Activated naive CD8-positive, alpha-beta T cell treated with anti-CD3 and anti-CD28 coated beads for 36 hours (primary cell): ENCODE measurements at places on chromosomes 5 and 9. TPM values are rescaled to one million over a fixed set of nuclear protein-coding genes. Genes with fewer than 3 reads are reported as not detected.

DNA sequence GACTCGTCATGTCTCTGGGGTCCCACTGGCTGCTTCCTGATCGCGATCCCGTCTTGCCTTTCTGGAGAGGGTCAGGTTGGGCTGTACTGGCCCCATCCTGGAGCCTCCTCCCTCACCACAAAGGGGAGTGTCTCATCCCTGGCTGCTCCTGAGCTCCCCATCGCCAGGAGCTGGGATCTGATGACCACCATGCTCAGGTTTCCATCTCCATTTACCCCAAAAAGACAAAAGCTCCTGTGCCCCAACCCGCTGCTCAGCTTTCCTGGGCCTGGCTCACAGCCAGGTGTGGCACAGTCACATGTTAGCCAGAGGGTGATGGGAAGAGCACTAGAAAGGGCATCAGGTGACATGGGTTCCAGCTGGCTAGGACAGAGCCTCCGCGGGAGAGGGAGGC, 47.3 kb upstream of the CDKN2AIPNL start:
- DNase-seq, result no peak

DNA sequence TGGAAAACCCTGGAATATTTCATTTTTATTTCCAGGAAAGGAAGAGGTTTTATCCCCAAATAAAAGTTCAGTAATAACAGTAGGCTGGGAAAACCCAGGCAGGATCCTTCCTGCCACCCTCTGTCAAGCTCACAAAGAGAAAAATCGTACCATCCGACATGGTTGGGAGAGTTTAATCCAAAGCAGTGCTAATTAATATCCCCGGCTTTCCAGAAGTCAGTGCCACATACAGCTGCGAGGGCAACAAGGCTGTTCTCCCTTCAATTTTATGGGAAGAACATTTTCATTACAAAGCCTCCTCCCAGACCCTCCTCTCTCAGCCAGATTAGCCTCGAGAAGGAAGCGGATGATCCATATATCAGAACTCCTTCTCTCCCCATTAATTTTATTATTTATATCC, 95.5 kb downstream of the PAX5 start:
- no peak for DNase-seq

DNA sequence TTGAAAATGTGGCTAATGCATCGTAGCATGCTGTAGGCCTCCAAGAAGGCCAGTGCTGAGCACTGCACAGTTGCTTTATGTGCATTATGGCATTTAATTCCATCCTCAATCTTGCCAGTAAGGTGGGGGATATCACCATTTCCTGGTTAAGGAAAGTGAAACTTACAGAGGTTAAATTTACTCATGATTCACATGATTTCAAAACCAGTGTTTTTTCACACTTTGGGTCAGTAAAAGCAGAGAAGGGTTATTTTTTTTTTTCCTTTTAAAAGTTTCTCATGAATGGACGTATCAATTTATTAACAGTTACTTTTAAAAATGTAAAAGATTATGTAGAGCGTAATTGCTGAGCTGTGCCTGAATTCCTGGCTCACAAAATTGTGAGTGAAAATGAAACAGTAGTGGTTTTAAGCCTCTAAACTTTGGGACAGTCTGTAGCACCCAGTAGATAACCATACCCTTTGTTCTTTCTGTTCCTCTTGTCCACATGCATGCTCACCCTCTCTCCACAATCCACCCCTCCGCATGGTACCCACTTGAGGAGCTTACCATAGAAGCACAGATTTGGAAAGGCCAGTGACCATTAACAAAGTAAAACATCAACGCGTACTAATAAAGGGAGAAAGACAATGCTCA, 21.2 kb downstream of the MAST4 start:
- no peak for DNase-seq

INSL4 gene
- total RNA-seq, result not detected

DNA sequence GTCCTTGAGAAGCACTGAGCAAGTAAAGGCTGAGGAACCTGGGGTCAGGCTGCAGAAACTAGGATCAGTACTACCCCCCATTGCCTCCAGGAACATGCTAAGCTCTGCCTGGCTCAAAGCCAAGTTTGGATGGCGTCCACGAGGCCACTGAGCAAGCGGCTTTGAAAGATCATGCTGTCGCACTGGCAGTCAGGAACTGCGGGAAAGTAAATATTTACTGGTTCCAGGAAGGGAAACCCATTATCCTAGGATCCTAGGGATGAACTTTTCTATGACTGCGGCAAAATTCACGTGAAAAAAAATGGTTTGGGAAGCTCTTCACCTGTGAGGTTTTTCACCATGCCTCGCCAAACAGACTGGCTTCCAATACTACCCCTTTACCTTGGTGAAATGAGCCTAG, 75.3 kb upstream of the PJA2 start:
- no peak for DNase-seq

PCDHA9 gene
- total RNA-seq, result not detected

LRRC19 gene
- total RNA-seq, result not detected

PLPP7 gene
- total RNA-seq, result 0.35 TPM

PCDHA5 gene
- total RNA-seq, result not detected

PSAT1 gene
- total RNA-seq, result 191 TPM
